ENCODE measurements at places on chromosomes 3 and 15.

DNA sequence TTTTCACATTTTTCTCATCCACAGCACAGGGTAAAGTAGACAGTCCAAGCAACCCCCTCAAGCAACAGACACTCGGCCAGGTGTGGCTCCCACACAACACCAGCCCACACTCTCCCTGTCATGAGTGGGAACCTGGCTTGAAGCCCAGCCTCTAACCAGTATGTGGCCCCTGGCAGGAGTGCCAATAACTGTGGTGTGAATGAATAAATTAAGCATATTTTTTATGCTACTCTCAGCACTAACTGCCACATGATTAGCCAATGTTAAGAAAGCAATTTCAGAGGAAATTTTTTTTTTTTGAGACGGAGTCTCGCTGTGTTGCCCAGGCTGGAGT, 9.9 kb downstream of the IL17RD start:
- DNase-seq = no peak

- DNase-seq = peak; percentile 8
Observed at GRCh38 chr15:89492111-89492641, 4.2 kb downstream of the RHCG start.

GRCh38 chr15:91946075-91946474, 92.6 kb downstream of the SLCO3A1 start:
- no peak for DNase-seq

- no peak for DNase-seq
Observed at GRCh38 chr3:153442386-153442785, 280.4 kb downstream of the RAP2B start.

DNA sequence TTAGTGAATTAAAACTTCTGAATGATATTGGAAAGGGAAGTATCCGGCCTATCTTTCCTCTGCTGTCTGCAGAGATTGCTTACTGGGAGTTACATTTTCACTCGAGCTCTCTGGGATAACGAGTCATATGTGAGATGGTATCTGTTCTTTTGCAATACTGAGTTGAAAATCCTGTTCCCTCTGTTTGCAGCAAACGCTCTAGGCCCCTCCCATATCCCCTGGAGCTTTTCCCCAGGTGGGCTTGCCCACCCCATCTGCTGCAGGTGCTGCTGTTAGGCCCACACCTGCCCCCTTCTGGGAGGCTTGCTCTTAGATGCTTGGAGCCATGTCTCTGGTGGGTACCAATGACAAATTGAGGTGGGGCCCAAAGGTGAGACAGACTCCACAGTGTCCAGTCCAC, 42.7 kb upstream of the MTMR10 start:
- DNase-seq = no peak

GRCh38 chr3:133055339-133055738, 17.1 kb downstream of the TMEM108 start:
- no peak for DNase-seq

DNA sequence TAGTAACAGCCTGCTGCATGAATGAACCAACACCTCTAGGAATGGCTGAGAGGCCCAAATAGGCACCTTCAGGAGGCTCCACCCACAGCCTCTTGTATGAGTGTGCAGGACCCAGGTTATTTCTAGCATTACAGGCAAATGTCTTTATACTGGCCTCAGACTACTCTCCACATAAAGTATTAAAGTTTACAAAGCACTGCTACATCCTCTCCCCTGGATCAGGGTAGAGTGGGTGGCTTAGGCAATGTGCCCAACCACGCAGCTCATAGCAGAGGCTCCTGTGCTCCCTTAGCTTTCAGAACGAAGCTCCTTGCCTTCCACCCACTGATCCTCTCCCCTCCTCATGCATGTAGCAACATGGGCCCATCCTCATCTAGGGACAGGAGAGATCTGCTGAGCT, 16.3 kb downstream of the TMEM43 start:
- DNase-seq = no peak

- no peak for DNase-seq
Observed at GRCh38 chr3:43894176-43895049, 203.7 kb downstream of the ABHD5 start.

GRCh38 chr3:150116196-150116595, 145.5 kb upstream of the PFN2 start:
- DNase-seq = no peak

GRCh38 chr3:178415384-178415783, 120.9 kb upstream of the KCNMB2 start:
- DNase-seq = no peak

DNA sequence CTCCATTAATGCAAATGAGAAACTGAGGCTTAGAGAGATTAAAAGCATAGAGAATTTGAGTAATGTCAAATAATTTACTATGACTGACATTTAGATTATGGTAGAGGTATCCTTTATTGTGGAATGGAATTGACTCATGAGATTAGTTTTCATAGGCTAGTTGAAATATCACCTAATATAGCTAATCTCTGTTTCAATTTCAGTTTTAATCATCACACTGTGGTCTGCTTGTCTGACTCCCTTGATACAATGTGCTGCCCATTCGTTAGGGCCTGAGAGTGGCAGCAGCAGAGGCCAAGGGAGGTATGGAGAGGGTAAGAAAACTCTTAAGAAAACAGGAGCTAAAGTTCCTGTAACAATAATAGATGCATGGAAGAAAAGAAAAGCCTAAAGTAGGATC, 13.2 kb upstream of the ZBTB20 start:
- no peak for DNase-seq

- DNase-seq = no peak
Observed at GRCh38 chr15:93649691-93650235, 560.8 kb upstream of the RGMA start.

DNA sequence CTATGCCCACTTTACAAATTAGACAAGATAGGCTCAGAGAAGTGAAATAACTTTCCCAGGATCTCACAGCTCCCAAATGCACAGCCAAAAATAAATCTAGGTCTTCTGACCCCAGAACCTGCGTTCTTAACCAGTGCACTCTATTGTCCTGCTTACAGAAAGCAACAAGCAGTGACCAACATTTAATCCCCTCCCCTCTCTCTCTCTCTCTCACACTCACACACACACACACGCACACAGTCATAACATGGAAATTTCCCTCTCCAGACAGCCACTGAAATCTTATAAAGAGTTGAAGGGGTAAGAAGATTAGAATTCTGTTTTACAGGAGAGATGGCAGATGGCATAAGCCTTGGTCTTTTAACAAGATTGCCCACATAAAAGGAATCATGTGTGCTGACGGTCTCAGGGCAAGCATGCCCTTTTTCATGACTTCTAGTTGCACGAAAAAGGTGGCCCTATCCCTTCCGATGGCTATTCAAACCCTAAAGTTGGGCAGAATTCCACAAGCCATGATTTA, 29.4 kb downstream of the EOGT start:
- no peak for DNase-seq

DNA sequence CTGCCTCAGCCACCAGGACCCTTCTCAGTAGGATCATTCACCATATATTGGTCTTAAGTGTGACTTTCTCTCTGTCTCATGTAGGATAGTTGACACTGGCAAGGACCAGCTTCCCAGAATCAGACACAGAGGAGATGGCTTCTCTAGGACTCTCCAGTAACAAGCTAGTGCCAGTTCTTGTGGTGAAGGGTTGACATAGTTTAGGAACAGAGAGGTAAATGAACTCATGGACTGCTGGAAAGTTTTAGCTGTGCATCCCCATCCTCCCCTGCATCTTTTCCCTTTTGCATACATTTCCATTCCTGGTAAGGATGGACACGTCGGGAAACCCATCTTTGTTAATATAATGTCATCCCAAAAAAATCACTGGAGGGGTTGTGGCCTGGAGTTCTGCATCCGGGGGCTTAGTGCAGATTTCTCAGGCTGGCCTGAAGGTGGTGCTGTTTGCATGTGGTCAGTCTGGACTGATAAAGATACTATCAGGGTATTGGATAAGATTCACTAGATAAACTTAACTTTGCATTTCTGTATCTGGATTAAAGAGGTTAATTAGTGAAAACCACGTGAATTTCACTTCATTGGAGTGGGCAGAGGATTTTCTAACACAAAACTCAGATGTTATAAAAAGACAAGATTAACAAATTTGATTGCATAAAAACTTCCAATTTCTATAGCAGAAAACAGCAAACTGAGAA, 110.8 kb downstream of the TBC1D2B start:
- DNase-seq = peak; percentile 36

DNA sequence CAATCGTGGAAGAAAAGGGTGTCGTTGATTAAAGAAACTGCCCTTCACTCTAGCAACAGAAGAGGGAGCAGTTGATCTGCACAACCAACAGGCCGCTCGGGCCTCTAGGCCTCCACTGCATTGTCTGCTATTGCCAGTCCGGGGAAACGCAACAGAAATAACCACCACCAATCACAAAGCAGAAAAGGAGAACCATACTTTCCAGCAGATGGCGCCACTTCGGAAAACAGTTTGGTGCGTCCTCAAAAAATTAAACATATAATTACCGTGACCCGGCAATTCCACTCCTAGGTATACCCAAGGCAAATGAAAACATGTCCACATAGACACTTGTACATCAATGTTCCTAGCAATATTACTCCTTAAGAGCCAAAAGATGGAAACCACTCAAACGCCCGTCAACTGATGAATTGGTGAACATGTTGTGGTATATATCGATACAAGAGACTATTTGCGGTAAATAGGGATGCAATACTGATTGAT, 154.1 kb downstream of the TJP1 start:
- DNase-seq = no peak

DNA sequence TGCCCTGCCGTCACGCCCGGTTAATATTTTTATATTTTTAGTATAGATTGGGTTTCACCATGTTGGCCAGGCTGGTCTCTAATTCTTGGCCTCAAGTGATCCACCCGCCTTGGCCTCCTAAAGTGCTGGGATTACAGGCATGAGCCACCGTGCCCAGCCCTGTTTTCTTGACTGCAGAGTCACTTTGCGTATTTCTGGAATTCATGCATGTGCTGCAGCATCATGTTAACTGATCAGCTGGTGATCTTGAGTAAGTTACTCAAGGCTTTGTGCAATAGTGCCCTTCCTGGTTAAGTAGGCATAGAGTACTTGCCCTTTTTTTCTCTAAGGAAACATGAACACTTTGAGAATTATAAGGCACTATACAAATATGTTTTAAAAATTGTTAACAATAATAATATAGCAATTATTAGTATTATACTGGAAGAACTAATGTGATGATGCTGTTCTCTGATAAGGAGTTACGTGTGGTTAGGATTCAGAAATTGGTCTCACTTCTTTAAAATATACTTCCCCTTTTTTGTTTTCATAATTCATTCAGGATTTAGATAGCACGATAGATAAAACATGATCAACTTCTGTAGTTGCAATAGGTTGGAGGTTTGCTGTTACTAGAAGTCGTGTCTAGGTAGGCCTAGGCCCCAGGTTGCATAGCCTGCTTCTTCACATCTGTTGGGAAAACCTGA, 33.6 kb downstream of the GPR171 start:
- peak; percentile 3 for DNase-seq

DNA sequence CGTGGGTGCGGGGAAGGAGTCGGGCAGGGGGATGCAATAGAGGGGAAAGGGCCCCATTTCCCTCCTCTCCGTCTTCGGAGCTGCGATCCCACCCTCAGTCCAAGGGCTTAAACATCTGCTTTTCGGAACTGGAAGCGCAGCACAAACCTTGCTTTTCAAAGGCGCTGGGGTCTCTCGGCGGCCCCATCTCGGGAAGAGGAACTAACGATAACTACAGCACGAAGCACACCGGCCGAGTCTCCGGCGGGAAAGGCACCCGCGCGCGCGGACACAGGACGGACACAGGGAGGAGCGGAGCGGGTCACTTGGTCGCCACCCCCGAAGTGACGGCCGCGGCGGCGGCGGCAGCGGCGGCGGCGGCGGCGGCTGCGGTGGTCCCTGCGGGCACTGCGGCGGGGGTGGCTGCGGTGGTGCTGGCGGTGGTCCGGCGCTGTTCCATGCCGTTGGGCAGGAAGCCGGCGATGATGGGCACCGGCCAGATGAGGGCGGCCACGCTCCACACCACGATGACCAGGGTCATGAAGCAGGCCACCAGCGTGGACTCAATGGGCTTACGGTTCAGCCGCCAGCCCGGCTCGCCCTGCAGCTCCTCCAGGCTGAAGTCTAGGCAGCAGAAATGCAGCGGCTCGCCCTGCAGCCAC, 1.1 kb downstream of the TMEM158 start:
- DNase-seq = no peak

- no peak for DNase-seq
Observed at GRCh38 chr3:53328746-53329145, 18.6 kb downstream of the DCP1A start.

DNA sequence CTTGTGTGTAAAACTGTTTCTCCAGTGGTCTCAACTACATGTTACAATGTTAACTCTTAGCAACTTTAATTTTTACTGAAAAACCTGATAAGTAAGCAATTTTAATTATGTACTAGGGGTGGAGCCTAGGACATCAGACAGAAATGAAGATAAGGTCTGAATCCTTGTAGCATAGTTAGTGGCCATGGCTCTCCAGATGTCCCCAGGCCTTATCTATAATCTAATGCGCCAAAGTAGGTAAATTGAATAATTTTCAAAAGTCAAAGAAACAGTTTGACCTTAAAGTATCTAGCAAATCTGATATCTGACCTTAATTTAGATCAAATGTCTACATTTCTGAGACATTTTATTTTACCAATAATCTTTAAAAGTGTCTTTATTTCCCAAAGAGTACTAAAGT, 8.2 kb downstream of the MAGEF1 start:
- no peak for DNase-seq

DNA sequence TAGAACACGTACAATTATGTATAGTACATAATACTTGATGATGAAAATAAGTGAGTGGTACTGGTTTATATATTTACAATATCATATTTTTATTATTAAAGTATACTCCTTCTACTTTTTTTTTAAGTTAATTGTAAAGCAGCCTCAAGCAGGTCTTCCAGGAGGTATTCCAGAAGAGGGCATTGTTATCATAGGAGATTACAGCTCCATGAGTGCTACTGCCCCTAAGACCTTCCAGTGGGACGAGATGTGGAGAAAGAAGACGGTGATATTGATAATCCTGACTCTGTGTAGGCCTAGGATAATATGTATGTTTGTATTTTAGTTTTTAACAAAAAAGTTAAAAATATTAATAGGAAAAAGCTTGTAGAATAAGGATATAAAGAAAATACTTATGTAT, 40.3 kb upstream of the SCN5A start:
- DNase-seq = no peak

DNA sequence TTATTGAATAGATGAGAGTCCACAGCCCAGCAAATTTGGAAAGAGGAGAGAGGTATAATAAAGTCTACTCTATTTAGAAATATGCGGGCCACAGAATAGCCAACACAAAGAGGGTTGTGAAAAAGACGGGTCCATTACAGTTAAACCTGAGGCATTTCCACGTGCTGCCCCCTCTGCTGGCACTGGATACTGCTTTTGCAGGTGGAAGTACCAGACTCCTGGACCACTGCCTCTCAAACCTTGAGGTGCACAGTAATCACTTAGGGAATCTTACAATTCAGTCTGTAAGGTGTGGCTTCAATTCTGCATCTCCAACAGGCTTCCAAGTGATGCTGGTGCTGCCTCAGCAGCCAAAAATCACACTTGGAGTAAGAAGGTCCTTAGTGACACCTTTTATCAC, 3.0 kb upstream of the TFDP2 start:
- no peak for DNase-seq

DNA sequence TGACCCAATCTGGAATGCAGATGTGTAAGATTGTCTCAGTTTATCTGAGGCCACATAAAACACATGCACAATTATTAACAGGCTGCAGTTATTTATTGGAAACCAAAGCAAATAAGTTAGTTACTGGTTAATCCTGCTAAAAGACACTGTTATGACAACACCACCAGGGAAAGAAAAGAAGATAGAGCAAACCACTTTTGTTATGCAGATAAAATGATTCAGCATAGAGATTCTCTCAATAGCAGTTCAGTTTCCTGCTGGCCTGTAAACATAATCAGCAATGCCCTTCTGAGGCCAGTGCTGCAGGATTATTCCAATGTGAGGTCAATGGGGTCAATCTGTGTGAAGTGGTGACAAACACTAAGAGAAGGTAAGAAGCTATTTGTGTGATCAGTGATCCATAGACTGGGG, 244.4 kb downstream of the ZBTB20 start:
- no peak for DNase-seq
